ENCODE measurements at places on chromosomes 6 and 20.

DNA sequence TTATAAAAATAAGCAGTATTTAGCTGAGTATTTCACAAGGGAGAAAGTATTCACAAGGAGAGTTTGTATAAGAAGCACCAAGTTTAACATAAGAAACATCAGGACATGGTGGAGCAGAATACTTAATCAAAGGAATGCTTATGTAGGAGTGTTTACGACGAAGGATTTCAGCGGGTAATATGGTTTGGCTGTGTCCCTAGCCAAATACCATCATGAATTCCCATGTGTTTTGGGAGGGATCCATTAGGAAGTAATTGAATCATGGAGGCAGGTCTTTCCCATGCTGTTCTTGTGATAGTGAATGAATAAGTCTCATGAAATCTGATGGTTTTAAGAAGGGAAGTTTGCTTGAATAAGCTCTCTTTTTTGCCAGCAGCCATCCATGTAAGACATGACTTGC, 1099.1 kb upstream of the ADGRB3 start:
- no peak for DNase-seq

DNA sequence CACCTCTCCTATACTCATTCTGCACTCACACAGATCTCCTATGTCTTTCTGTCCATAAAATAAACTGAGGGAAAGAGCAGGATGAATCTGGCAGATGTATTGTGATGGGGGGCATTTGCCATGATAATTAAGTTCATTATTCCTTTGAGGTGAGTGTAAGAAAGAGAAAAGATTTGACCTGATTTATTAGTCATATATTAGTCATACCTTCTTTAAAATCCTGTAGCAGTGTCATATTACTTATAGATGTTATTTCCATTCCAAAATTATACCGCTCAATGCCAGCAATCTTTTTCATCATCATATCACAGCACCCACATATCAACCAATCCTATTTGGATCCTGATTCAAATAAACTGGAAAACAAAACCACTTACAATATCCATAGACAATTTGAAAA, 733.3 kb upstream of the SLC35B3 start:
- no peak for DNase-seq

DNA sequence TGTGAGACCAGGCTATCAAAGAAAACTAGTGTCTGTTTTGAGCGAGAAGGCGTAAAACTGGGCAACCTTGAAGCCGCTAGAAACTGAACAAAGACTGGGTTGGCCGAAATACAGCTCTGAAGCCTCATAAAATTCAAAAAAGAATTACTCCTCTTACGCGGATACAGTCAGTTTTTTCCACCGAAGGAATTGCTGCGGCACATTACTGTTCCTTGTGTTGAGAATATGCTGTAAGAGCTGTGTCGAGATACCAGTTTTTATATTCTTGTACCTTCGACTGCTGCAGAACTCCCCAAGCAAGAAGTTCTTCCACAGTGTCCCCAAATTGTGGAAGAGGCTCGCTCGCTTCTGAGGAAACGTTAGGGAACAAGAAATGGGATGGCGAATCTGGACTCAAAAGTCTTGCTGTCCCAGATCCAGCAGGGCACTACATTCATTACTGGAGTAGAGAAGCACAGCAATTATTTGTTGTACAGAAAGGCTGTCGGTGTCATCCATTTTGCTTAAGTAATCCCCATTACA, 523 bp upstream of the COX7A2 start:
- no peak for DNase-seq

DNA sequence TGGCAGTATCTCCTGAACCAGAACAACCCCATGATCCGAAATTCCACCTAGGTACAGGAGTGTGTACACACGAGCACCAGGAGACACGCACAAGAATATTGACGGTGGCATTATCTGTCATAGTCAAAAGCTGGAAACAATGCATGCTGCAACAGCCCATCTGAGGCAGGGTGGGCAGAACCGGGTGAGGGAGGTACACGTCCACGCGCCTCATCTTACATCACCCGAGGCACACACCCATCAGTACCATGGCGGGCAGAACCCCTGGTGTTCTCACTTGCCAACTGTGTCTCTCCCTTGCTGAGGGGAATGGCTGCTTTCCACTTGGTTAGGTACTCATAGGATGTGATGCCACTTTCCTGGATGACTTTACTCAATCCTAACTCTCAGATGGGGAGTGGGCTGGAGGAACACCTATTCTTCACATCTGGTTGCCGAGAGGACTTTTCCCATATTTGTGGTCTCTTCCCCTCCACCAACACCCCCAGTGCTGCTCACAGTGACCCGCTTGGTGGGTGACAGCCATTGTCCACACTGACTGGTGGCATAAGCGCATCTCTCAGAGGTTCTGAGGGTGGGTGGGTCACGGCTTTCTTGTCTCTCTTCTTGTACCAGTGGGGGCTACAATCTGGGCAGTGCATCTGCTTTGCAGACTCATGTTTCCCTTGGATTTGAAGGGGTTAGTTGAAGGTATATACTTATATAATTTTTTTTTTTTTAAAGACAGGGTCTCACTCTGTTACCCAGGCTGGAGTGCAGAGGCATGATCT, 13.5 kb downstream of the PPP1R3G start:
- no peak for DNase-seq

DNA sequence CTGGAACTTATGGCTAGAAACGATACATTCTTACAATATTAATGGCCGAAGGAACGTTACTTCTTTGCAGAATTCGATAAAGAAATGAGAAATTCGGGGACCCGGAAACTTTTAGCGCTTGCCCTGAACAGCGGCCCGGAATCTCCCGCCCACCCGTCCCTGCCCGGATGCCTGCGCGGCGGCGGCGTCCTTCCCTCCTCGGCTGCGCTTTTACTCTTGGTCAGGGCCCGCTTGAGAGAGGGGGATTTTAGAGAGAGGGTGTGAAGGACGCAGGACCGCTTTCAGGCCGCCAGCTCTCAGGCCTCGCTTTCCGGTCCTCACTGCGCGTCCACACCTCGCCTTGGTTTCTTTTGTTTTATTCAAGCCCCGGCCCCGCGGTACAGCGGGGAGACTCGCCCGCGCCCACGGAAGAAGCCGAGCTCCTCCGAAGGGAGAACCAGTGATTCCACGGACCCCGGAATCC, 243.7 kb downstream of the ARID1B start:
- DNase-seq: peak; percentile 50

GRCh38 chr6:136728976-136729515, 63.2 kb downstream of the MAP3K5 start:
- no peak for DNase-seq

- no peak for DNase-seq
These were observed 367.7 kb downstream of the KIF16B start for GRCh38 chr20:16205507-16205906.

GRCh38 chr20:62543470-62544302, 67.9 kb upstream of the GATA5 start:
- no peak for DNase-seq

DNA sequence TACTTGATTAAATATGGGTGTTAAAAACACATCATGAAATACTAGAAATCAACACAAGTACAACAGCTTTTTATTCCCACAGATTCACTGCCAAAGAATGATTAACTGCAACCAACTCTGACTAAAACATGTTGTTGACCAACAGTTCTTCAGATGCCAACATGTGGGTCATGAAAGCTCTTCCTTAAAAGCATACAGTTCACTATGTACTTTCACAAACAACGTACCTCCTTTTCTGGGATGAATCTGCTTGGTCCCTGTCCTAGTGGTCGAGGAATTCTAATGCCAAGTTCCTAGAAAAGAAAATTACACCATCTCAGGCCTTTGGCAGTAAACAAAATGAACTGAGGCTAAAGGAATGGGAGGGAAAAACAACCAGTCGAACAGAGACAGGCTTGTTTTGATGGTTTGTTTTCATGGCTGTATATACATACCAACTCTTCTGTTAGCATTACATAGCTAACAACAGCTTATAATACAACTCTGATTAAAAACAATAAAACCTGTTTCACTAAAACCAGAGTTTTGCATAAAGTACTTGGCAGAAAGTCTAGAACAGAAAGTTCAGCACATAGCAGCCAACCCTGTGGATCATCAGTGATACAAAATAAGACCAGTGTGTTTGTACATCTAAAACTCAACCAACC, 92.5 kb downstream of the SESN1 start:
- DNase-seq: no peak

DNA sequence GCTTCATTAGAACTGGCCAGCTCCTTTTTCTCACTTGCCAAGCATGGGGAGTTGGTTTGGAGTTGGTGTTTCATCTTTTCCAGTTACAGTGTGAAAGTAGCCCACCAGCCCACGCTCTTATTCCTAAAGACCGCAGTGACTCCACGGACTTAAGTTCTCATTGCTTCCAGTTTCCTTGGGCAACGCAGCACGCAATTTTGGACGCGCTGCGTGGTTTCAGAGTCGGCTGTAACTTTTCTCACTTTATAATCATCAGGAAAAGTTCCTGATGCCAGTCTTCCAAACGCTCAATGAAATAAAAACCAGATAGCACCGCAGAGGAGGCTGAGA, 381 bp upstream of the PEX7 start:
- DNase-seq: no peak

DNA sequence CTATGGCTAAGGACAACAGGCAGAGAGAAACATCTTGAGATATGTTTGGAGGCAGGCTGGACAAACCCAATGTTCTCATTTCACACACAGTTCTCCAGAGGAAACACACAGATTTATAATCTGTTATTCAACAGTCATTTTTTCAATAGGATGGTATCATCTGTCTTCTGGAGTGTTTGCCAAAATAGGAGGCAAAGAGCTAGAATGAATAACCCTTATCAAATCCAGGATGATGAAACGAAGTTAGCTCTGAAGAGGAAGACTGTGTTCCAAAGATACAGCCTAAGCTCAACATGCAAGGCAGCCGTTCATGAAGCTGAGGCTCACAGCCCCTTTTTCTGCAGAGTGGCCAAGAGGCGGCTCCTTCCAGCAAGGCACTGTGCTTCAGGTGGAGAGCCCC, 70.8 kb downstream of the PPP1R3G start:
- no peak for DNase-seq

- no peak for DNase-seq
These were observed 400.9 kb downstream of the TAF4 start for GRCh38 chr20:61664556-61665320.

- DNase-seq: no peak
These were observed 57.4 kb upstream of the DDR1 start for GRCh38 chr6:30826961-30827342.

DNA sequence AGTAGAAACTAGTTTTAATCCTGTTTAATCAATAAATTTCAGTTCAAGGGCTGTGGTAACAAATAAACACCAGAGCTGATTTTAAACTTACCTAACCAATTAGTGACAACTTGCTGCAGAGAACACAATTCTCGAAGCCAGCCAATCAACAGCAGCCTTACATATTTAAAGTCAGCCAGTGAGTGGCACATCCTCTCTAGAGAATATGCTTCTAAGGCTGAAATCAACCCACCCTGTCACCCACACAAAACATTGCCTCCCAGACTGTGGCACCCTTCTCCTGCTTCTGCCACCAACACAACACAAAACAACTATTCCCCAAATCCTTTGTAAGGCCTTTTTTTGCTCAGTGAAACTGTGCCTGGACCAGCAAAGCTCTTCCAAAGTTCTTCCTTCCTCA, 306.0 kb downstream of the EYA4 start:
- DNase-seq: no peak

GRCh38 chr20:11502061-11502460, 415.6 kb upstream of the BTBD3 start:
- DNase-seq: no peak

- no peak for DNase-seq
These were observed 58.9 kb upstream of the SRSF6 start for GRCh38 chr20:43398676-43399324.

DNA sequence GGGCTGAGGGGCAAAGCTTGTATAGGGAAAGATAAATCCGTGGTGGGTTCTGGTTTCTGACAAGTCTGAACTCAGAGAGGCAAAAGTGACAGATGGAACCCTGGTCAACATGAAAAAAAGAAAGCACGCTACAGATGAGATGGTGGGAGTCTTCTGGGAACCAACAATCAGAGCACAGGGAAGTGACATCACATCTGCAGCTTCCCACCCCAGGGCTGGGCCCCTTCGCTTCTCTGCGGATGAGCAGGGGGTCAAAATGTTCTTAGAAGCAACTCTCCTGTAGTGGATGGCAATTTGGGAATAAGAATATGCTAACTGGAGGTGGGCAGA, 129.2 kb upstream of the AKAP12 start:
- DNase-seq: no peak

- DNase-seq: no peak
These were observed 171.4 kb downstream of the MYLK4 start for GRCh38 chr6:2579241-2579761.

GRCh38 chr6:116447496-116448011, 13.6 kb upstream of the CALHM6 start:
- DNase-seq: no peak

DNA sequence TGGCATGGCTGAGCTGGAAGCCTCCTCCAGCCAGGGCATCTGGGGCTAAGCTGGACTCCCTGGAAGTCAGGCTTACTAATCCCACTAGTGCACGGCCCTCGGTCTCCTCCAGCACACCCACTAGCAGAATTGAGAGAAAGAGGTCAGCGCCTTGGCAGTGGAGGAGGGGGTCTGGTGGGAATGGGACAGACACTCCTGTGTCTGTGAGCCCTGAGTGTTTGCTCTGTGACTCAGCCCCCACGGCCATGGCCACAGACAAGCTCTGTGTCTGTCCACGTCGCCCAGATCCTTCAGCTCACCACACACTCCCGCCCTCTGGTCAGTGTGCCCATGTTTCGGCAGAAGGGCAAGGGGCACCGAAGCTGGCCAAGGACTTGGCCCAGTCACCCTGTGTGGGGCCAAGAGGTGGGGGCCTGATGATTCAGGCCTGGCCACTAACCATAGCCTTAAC, 8.8 kb downstream of the MDFI start:
- DNase-seq: no peak

DNA sequence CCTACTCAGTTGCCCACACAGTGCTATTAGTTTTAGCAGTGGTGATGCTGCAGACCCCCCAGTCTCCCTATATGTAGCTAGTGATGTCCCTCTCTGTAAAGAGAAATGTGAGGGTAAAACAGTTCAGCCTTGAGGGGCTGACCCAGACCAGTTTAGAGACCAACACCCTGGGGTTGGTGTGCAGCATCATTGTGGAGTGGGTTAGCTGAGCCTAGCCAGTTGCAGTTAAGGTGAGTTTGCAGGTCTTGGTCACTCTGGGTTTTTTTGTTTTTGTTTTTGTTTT, 401 bp upstream of the B3GALT4 start:
- no peak for DNase-seq

DNA sequence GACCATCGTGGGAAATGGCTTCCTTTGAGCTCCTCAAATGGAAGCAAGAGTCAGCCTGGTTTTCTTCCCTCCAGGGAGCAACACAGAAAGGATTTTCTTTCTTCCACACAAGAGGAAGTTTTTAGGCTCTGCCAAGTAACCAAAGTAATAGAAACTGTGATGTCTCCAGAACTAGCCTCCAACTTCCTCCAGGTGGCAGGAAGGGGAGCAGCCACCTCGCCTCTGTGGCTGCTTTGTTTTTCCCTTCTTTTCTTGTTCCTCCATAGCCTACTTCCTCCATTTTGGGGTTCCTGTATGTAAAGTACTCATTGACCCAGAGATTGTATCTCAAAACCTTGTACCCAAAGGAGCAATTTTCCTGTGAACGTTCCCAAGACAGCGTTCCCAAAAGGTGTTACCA, 32.7 kb upstream of the CCR6 start:
- DNase-seq: no peak
